ENCODE measurements at places on chromosomes 6 and 20. TPM values are rescaled to one million over a fixed set of nuclear protein-coding genes. Genes with fewer than 3 reads are reported as not detected.

The ADAM33 gene
- 0.41 TPM for total RNA-seq

The RTN4IP1 gene
- 6.8 TPM for total RNA-seq

The FOXQ1 gene
- 6.9 TPM for total RNA-seq

The ABHD16B gene
- total RNA-seq, result not detected

The SEC63 gene
- total RNA-seq, result 25.1 TPM

DNA sequence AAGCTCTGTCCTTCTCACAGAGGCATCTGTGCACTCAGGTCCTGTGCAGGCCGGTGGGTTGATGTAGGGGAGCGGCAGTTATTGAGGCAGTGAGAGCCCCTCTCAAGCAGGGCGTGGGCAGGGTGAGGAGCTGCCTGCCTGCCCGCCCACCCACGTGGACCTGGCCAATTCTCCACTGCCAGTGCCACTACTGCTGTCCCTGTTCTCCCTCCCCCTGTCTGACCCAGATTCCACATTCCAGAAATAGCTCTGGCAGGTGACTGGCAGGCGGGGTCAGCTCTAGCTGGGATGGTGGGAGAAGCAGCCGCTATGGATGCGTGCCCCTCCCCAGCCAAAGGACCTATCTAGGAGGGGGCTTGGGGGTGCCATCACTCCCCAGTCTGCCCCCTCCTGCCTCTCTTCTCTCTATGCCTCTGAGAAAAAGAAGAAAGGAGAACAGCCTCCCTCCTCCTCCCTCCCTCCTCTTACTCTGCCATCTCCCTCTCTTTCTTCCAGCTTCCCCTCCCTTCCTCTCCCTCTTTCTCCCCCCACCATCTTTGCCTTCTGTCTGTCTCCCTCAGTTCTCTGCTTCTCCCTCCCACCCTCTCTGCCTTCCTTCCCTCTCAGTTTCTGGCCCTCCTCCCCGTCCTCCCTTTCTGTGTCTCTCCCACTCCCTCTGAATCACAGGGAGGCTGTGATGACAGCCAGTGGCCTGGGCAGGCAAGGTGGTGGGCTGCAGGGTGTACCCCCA lies 86.5 kb upstream of the MYL9 start:
- DNase-seq, result no peak

- DNase-seq, result no peak
Measured at GRCh38 chr6:20479526-20479925, 54.7 kb upstream of the CDKAL1 start.

DNA sequence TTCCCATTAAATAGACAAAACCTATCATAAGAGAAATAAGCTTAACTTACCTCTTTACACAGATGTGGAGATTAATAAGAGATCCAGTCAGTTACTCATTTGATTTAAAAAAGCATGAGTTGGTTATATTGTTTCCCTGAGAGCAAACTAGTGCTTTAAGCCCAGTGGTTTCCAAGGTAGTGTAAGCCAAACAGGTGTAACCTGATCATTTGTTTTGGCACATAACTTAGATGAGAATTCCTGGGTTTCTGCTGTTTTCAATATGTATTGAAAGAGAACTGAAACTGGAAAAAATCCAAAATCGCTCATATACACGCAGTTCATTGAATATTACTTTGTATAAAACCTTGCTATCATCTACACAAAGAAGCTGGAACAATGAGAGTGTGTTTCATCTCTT lies 30.5 kb upstream of the SMIM8 start:
- no peak for DNase-seq

GRCh38 chr20:50425076-50425475 lies 85.1 kb upstream of the PTPN1 start:
- no peak for DNase-seq

DNA sequence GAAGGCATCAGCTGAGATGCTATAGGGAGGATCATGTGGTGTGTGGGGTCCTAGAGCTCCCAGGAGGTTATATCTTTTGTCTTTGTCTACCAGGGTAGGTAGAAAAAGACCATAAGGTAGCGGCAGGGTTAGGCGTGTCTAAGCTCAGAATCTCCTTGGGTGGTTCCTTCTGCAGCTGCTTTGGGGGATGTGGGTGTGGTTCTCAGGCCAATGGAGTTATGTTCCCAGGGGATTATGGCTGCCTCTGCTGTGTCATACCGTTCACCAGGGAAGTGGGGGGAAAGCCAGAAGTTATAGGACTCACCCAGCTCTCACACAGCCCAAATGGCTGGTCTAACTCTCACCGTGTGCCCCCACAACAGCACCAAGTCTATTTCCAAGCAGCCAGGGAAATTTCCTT lies 107.4 kb upstream of the ADGRB3 start:
- no peak for DNase-seq

DNA sequence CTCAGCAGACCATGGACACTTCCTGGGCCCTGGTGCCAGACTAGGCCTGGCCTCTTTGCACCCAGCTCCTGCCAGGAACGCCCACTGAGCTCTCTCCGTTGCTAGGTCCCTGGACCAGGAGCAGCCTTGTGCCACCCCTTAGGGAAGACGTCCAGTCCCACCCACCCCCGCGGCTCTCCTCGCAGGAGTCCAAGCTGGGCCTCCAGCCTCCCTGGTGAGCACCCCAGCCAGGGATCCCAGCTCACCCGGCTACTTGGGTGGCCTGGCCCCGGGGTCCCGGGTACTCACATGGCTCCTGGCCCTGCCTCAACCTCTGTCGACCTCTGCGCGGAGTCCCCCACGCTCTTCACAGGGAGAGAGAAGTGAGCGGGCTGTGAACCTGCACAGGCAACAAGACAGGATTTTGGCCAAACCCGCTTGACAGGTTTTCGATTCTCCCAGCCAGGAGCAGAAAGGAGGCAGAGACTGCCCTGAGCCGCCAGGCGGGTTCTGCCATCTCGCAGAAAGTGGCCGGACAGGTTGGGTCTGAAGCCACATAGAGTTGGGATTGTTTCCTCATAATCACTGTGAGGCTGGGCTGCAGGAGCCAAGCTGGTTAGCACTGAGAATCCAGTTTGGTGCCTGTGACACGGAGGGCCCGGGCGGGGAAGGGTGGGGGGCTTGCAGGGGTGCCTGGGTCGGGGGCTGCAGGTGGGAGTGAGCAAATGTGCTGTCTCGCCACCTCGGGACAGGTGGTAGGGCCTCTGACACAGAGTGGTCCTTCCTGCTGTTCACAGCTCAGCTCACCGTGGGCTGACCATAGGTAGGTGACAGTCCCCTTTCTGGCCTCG lies at the start of gene RBBP8NL:
Gene RBBP8NL (minus strand): TSS at position 368 of the 830 bp plus-strand sequence. CDS start 7,892 bp downstream, outside the sequence.
- DNase-seq, result peak; percentile 25

DNA sequence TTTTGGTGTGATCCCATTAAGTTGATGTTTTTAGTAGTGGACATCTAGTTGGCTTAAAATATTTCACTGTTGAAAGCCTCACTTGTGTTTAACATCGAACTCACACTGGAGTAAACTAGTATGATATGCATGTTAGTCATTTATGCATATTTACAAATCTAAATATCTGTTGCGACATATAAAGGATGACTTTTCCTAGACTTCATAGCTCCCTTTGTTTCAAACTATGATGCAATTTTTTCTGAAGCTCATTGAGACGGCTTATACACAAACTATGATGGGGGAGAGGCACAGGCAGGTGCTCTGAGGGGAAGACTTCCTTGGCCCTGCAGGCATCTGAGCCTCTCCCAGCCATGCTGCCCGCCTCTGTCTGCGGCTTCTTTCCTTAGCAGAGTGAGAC lies 11.8 kb upstream of the FOXC1 start:
- DNase-seq, result no peak

DNA sequence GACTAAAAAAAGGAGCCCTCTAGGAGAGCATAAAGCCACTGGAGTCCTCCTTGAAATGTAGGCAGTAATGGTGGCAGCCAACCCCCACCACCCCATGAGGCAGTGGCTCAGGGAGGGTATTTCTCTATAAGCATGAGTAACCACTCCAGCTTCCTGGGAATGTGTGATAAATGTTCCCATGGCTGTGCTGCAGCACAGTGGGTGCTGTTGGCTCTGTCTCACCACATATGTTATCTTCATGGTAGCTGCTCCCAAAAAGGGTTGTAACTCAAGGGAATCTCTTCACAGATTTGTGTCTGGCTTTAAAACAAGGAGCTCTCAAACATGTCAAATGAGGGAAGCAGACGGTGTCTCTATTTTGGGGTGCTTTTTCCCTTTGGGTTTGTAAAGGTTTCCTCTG lies 7.5 kb upstream of the PHACTR1 start:
- peak; percentile 50 for DNase-seq

- no peak for DNase-seq
Measured at GRCh38 chr6:78896227-78896626, 28.9 kb downstream of the IRAK1BP1 start.

DNA sequence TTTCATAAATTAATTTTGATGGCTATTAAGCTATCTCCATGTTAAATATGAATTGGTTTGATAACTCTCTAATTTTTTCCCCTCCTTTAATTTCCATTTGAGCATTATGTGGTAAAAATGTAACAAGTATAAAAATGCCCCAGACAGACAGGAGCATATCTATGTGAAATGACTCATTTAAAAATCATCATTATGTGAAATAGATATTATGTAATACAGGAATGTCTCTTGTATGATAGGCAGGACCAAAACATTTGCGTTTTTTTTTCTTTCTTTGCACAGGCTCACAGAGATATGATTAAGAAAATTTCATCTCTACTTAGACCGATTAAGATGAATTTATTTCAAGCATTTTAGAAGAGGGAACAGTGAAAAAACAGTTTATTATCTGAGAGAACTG lies 95.8 kb downstream of the AKAP7 start:
- no peak for DNase-seq

DNA sequence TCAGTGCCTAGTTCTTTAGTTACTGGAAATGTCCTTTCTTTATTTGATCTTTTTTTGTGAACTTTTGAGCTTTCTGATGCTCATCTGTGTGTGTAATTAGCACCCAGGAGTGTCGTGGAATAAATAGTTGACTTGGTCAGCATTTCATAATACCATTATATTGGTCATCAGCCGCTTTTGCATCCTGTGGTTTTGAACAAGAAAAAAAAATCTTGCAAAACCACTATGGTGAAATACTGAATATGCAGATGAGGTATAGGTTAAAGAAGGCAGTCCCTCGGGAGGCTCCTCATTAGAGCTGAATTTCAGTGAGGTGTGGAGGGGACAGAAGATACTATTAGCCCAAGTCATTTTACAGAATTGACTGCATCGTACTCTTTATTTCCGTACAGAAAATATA lies 90.1 kb downstream of the FOXO3 start:
- DNase-seq, result no peak

DNA sequence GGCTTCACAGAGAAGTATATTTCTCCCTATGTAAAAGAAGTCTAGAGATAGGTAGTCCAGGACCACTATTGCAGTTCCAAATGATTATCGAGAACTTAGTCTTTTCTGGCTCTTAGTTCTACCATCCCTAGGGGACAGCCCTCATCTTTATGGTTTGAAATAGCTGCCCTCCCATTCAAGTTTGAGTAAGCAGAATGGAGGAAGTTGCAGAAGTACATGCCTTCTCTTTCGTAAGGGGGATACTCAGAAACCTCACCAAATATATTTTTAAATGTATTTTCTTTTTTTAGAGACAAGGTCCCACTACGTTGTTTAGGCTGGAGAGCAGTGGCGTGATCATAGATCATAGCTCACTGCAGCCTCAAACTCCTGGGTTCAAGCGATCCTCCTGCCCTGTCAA lies 236.8 kb upstream of the RREB1 start:
- DNase-seq, result no peak

- DNase-seq, result no peak
Measured at GRCh38 chr6:20126789-20127653, 85.2 kb downstream of the MBOAT1 start.

DNA sequence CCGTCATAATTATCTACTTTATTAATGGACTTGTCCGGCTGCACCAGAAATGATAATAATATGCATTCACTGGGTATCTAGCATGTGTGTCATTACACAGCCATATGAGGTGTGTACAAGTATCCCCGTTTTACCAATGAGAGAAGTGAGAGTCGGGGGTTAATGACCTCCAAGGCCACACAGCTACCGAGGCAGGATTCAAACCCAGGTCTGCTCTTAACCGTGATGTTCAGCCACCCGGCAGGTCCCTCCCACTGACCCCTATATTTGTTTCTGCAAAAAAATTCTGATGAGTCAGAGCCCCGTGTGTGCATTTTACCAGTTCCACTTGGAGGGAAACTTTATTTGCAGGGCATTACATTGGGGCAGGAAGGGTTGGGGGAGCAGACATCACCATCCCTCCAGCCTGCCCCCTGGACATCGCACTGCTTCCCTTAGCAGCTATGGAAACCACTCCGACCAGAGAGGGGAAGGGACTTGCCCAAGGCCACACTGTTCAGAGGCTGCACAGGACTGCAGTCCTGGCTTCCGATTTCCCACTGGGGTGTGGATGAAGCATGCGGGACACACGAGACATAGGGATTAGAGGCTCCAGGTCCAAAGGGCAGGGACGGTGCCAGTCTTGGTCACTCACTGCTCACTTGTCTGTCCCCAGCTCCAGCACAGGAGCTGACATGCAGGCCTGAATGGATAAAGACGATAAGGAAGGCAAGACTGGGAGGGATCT lies 10.1 kb upstream of the SRC start:
- no peak for DNase-seq

- no peak for DNase-seq
Measured at GRCh38 chr20:47202733-47203667, 153.5 kb downstream of the ZMYND8 start.

GRCh38 chr20:23096986-23097520 lies 10.9 kb upstream of the CD93 start:
- DNase-seq, result no peak

GRCh38 chr6:134007077-134007476 lies 45.3 kb downstream of the SLC2A12 start:
- DNase-seq, result no peak
